RKO (cell line): ENCODE measurements at places on chromosomes 11 and 22.
A peak's percentile ranks its signal among the peaks of the same experiment; 100 is the strongest.

DNA sequence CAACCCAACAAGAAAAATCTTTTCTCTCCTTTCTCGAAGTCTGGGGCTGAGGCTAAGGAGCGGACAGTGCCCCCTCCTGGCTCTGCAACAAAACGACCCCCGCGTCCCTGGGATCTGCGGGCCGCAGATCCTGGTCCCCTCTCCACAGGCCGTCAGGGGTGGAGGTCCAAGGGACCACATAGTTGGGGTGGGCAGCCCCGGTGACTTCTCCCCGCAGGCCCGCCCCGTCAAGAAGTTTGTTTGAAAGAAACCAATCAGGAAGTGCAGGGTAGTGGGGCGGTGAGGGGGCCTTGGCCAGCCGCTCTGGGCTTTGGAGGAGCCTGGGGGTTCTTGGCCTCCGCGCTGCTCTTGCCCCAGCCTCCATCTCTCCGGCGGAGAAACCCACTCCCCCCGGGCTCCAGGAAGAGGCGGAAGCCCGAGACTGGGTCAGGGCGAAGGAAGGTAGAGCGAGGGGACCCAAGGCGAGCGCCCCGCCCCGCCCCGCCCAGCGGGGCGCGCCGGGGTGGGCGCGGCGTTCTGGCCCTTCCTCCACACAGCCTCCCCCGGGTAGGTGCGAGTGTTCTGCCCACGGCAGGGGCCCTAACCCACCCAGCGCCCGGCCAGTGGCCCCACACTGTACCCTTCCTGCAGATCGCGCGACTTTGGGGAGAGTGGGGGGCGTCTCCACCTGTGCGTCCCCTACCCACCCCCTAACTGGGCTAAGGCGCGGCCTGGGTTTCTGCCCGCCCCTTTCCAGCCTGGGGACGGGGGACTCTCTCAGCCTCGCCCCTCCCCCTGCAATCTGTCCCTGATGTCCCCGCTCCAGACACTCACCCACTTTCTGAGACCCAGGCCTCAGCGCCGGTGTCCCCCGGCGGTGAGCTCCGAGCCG is 1.3 kb downstream of the TP53I11 start:
- DNase-seq = peak; percentile 26

DNA sequence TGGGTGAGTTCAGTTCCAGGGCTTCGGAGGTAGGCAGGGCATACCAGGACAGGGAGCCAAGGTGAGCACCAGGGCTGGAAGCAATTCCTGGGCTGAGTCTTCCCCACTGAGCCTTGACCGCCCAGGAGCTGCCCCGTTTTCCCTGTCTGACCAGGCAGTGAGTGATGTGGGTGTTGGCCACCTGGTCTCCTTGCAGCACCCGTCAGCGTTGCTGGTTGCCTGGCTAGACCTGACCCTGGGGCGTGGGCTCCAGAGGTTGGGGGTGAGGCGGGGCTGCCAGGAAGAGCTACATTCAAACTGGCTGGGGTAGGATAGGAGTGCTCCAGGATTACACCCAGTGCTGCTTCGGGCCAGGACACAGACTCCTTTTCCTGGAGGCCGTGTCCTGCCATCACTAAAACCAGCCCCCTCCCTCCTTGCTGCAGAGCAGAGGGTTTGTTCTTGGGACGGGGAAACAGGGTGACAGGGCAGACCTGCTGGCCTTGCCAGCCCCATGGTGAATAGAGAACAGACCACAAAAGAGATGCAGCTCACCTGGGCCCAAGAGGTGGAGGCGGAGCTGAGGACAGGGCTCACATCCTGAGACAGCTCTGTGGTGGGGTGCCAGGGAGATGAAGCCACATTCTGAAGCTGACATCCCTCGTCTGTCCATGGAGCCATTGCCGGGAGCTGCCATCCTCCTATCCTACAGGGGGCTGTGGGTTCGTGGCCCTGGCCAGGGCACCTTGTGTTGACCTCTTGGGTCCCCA is 14.2 kb downstream of the INCENP start:
- no peak for DNase-seq

GRCh38 chr11:40647295-40647694 is 812.2 kb downstream of the LRRC4C start:
- DNase-seq = no peak

DNA sequence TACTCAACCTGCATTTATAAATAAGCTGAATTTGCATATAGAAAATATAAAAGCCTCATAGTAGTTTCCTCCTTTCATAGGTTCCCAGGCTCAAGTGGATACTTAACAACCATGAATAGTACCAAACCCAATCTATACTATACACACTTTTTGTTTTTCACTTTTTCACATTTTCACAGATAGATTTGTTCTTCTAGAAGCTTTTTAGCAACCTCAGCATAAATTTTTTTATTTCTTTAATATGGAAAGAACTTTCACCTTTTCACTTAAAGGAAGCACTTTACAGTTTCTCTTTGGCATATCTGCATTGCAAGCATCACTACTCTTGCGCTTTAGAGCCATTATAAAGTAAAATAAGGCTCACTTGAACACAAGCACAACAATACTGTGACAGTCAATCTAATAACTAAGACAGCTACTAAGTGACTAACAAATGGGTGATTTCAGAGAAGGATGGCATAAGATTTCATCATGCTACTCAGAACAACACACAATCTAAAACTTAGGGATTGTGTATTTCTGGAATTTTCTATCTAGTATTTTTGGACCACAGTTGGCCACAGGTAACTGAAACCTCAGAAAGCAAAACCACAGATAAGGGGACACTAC is 1063.6 kb downstream of the FAM181B start:
- no peak for DNase-seq

DNA sequence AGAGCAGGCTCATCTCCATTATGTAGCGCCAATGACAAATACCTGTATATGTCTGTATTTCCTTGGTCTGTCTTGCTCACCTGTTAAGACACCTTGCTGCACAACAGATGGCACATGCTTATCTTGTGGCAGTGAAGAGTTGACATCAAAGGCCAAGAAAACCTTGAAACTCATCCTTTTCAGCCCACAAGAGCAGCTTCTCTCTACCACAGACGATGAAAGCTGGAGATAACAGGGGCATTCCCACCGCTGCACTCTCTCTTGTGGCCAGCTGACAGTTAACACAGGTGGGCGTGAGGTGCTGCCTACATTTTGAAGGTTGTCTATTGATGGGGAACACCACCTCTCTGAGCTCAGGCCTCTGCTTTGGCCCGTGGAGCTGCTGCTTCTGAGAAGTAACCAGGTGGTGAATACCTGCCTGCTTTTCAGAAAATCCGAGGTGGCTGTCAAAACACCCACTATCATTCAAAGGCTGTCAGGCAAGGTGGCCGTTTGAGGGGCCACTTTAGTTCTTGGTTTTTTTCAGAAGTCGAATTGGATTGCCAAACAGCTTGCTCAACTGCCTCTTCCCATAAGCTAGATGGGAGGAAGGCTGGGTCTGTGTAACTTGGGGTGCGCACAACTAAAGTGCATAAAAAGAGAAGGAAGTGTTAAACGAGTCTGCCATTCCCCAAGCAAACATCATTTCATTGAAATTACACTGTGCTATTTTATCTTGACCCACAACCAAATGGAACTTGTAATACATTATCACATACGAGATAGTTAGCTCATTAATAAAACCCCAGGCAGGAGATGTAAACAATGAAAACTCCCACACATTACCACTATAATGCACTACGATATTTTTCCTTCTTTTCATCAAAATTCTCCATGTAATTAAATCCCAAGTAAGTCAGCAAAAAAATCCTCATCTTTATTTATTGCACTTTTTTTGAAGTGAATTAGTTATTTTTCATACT is 87.1 kb upstream of the RAG2 start:
- DNase-seq = no peak

- no peak for DNase-seq
Measured at GRCh38 chr11:45525393-45525792, 140.0 kb downstream of the CHST1 start.

GRCh38 chr11:70341881-70342429 is 56.4 kb upstream of the CTTN start:
- DNase-seq = no peak

- no peak for DNase-seq
Measured at GRCh38 chr11:118689503-118689851, 10.0 kb upstream of the TREH start.

- peak; percentile 39 for DNase-seq
Measured at GRCh38 chr11:119120639-119121007, 757 bp upstream of the HINFP start.
